ENCODE measurements at places on chromosomes 11 and 22.

DNA sequence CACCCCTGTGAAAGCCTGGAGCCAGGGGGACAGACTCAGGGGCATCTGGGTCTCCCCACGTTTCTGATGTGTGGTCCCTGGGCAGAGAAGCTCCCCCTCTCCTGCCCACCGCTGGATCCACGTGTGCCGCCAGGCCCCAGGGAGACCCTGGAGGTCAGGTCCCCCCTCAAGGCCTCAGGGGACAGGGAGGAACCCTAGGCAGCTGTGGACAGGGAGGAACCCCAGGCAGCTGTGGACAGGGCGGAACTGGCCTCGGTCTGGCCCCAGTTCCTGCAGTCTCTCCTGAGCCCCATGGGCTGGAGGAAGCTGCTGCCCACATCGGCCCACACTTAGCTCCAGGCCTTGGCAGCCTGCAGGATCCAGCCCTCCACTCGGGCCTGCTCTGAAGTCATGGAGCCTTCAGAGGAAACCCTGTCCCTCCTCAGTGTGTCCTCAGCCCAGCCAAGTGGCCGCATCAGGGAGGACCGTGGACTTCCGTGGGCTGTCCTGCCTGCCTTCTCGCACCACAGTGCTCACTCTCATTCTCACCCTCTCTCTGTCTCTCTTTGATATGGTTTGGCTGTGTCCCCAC lies 127.7 kb downstream of the BRD1 start:
- DNase-seq, result no peak

DNA sequence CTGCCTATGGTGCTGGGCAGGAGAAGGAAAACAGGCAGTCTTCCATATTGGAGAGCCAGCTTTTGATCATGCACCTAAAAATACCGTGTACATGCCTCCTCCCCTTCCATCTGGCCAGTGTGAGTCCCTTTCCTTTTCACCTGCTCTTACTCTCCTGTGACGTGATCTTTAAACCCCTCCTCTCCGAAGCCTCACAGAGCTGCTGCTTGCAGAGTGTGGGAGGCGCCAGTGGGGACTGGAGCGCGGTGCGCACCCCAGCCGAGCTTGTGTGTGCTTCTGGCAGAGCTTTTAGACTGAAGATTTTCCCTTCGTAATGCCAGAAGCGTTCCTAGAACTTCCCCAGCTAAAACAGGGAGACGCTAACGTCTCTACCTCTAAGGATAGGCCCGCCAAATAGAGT lies 29.8 kb downstream of the MUC6 start:
- no peak for DNase-seq

DNA sequence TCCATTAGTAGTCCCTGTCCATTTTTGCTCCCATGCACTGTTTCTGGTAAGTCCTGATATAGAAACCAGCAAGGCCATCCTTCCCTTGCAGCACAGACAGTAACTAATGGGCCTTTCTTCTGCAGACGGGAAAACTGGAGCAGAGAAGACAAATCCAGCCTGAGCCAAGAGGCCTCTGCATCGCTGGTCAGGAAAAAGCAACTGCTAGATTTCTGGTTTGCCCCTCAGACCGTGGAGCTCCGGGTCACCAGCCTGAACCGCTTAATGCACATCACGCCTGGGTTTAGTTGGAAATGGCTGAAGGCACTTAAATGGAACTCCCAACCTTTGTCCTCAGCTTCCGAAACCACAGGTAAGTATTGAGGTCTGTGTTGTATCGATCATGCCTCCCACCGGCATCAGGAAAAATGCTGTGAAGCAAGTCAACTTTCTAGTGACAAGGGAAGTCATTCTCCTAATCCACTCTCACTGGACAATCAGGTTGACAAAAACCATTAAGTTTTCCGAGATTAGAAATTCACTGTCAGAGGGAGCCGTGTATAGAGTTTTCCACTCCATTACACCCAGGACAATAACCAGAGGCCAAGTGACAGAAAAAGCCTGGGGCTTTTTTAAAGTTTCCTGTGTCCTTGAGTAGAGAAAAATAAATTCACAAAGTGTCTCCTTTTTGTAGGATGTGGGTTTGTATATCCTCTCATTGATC lies 14.8 kb upstream of the LMO2 start:
- DNase-seq, result no peak

GRCh38 chr22:17578136-17578754 lies 14.9 kb downstream of the SLC25A18 start:
- no peak for DNase-seq

GRCh38 chr11:84965484-84965883 lies 661.7 kb downstream of the DLG2 start:
- DNase-seq, result no peak

DNA sequence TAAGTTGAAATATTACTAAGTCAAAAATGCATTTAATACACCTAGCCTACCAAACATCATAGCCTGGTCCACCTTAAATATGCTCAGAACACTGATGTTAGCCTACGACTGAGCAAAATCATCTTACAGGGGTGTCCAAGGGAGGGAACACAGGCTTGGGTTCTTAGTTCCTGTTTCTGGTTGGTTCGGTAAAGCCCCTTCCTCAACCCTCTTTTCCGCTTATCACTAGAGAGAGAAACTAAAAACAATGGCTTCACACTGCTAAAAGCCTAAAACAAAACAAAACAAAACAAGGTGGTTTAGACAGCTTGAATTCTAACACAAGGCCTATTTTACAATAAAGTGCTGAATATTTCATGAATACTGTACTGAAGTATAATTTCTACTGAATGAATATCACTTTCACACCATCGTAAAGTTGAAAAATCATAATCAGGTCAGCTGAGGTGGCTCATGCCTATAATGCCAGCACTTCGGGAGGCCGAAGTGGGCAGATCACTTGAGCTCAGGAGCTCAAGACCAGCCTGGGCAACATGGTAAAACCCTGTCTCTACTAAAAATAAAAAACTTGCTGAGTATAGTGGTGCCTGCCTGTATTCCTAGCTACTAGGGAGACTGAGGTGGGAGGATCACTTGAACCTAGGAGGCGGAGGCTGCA lies 118.0 kb downstream of the SIK3 start:
- DNase-seq, result no peak

Measured in activated gamma-delta T cell treated with anti-CD3 and anti-CD28 coated beads, Interleukin-2, amount 50 U/mL, for 16 hours (primary cell).